ENCODE measurements at places on chromosomes 6 and 20. TPM values are rescaled to one million over a fixed set of nuclear protein-coding genes. Genes with fewer than 3 reads are reported as not detected.

DNA sequence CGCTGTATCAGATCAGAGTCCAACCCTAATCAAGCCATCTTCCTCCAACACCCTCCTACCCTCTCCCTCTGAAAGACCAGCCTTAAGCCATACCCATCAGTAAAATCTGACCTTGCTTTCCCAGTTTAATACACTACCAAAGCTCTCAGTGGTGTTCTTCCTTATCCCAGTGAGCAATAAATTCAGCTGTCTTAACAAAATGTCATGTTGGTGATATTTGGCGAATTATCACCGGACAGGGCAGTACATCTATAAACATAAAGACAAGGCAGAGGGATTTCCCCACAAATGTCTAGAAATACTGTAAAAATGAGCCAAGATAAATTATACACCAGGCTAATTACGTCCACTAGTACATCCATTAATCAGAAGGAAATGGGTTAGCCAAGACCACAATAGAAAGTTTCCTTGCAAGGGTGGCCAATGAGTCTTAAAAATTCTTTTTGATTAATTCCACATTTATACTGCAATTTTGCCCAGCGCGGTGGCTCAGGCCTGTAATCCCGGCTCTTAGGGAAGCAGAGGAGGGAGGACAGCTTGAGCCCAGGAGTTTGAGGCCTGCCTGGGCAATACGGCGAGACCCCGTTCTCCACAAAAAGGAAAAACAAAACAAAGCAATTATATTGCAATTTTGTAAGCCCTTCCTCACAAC, 905 bp downstream of the RARS2 start:
- no peak for DNase-seq

- DNase-seq = no peak
Observed at GRCh38 chr6:30171677-30172471, 8.5 kb downstream of the TRIM15 start.

GRCh38 chr6:170383466-170384035, 77.0 kb downstream of the FAM120B start:
- DNase-seq = no peak

- DNase-seq = no peak
Observed at GRCh38 chr6:84877515-84878210, 113.3 kb upstream of the TBX18 start.

DNA sequence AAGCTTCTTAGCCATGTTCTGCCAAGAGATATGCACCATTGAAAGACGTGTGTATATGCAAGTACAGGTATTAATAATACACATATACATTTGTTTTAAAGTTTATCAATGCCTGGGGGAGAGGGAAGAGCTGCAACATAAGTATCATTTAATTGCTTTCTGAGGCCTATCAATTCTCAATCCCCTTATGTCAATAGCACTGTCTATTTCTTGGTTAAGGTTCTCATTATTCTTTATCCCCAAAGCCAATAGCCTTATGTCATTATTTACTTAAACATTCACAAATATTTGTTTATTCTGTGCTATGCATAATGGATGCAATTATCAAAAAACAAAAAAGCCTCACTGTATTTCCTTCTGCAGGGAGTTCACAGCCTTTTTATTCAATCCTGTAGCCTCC, 350.3 kb upstream of the KCNQ5 start:
- DNase-seq = no peak

DNA sequence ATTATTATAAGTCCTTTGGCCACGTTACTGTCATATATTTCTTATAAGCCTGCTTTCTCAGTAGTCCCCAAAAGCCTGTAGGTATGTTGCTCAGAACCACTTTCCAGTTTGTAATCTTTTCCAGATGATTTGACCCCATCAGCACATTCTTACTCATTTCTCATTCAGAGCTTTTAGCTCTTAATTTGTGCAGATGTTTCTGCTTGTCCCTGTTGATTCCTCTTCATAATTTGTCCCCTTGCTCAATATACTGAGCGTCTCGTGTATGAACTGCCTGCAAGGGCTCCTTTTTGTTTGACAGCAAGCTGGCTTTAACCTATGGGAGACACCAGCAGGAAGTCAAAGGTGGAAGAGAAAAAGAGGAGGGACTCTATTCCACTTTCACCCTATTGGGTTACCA, 733.8 kb upstream of the GJE1 start:
- DNase-seq = no peak

Gene NT5DC1
- total RNA-seq = 9.0 TPM

GRCh38 chr6:55726144-55726543, 147.2 kb upstream of the HMGCLL1 start:
- no peak for DNase-seq

DNA sequence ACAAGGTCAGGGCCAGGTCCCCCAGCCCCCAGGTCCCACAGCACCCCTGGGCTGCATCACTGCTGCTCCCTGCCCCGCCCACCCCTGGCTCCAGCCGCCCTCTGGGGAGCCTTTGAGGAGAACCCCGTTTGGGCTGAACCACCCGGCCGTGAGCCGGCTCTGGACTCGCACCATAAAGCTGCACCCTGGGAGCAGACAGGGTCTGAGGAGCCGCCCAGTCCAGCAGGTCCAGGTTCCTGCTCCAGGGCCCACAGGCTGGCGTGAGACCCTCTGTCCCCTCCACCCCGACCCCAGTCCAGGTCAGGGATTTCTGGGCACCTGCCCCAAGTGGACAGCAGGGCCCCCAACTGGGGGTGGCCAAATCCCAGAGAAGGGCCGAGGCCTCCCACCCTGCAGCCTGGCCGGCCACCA, 8.3 kb downstream of the CHRNA4 start:
- no peak for DNase-seq

All from skin of body (tissue), 3 donors.